ENCODE measurements at places on chromosomes 1 and 21. TPM values are rescaled to one million over a fixed set of nuclear protein-coding genes. Genes with fewer than 3 reads are reported as not detected.

Gene HSPB7
- 187 TPM for total RNA-seq

Gene PDE4DIP
- total RNA-seq: 78.2 TPM

Gene NBPF4
- total RNA-seq: not detected

Gene PARS2
- 6.3 TPM for total RNA-seq

Gene C4BPA
- 2.3 TPM for total RNA-seq

Gene TPTE
- total RNA-seq: not detected

Gene HPDL
- total RNA-seq: 0.17 TPM

Gene FAM167B
- 7.6 TPM for total RNA-seq

Gene FALEC
- 1.1 TPM for total RNA-seq

Gene SPATA45
- total RNA-seq: 0.60 TPM

Gene CELA3B
- total RNA-seq: 13.7 TPM

Gene ARHGEF10L
- 53.0 TPM for total RNA-seq

DNA sequence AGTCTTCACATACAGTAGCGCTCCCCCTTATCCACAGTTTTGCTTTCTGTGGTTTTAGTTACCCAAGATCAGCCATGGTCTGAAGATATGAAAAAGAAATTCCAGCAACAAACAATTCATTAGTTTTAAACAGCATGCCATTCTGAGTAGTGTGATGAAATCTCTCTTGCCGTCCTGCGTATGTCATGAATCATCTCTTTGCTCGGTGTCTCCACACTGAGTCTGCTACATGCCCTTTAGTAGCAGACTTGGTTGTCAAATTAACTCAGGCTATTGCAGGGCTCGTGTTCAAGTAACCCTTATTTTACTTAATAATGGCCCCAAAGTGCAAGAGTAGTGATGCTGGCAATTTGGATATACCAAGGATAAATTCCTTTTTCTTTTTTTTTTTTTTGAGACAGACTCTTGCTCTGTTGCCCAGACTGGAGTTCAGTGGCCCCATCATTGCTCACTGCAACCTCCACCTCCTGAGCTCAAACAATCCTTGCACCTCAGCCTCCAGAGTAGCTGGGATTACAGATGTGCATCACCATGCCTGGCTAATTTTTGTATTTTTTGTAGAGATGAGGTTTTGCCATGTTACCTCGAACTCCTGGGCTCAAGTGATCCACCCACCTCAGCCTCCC, 22.6 kb downstream of the PHACTR4 start:
- DNase-seq: no peak

DNA sequence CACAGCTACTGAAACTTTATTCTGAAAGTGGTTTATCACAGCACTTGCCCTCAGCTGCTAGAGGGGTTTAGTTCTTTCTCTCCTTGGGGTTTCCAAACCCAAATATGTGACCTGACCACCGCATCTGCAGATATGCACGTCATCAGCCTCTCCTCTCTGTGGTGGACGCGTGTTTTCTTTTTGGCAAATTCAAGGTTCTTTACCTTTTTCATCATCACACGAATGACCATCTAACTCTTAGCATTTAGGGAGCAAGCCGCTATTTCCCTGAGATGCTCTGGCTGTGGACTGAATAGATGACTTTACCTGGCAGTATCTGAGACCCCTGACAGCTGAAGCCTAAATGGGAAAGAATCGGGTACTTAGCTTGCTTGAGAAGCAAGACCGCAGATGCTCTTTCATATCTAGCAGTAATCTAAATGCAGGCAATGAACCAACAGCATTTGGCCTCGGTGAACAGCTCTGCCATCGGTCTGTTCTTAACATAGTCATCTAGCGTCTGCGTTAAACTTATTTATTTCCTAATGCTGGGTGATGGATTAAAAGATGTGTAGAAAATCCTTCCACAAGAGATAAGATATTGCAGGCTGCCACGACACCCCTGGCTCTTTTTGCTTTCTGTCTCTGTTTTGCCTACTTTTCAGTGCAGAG, 463.4 kb downstream of the CAMTA1 start:
- DNase-seq: no peak

- no peak for DNase-seq
Measured at GRCh38 chr1:42144711-42145388, 8.4 kb upstream of the GUCA2B start.

GRCh38 chr1:230128569-230129285, 61.7 kb downstream of the GALNT2 start:
- DNase-seq: no peak

DNA sequence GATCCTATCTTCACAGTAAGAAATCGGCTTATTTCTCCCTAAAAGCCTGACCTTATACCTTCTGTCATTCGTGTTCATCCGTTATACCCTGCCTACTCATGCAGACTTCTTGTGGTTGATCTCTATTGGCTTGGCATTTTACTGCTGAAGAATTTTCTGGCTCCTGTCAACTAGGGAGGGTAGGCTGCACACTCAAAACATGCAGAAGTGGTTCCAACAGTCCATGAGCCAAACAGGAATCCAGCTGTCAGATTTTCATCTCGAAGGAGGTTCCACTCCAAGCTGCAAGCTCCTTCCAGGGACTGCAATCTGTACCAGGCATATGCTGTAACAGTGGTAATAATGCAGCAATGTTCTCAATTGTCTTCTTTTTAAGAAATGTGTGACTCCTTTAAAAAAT, 10.1 kb downstream of the DNAJC11 start:
- no peak for DNase-seq

GRCh38 chr1:67749844-67750690, 65.1 kb downstream of the GADD45A start:
- peak; percentile 44 for DNase-seq

DNA sequence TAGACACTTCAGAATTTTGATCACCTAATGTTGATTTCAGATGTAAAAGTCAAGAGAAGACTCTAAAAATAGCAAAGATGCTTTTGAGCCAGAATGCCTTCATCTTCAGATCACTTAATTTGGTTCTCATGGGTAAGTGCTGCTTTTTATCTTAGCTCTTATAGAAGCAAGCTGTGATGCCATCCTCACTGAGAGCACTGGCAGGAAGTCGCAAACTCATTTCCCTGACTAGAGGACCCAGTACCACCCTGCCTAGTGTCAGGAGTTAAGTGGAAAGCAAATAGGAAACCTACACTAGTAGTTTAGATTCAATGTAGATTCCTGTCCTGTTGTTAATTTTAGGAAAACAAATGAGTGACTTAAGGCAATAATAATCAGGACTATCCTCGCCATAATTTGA, 12.1 kb downstream of the IFNAR2 start:
- DNase-seq: no peak

- DNase-seq: no peak
Measured at GRCh38 chr1:226700861-226701260, 38.2 kb downstream of the ITPKB start.

- DNase-seq: no peak
Measured at GRCh38 chr1:110874324-110875215, 1.6 kb downstream of the CD53 start.

DNA sequence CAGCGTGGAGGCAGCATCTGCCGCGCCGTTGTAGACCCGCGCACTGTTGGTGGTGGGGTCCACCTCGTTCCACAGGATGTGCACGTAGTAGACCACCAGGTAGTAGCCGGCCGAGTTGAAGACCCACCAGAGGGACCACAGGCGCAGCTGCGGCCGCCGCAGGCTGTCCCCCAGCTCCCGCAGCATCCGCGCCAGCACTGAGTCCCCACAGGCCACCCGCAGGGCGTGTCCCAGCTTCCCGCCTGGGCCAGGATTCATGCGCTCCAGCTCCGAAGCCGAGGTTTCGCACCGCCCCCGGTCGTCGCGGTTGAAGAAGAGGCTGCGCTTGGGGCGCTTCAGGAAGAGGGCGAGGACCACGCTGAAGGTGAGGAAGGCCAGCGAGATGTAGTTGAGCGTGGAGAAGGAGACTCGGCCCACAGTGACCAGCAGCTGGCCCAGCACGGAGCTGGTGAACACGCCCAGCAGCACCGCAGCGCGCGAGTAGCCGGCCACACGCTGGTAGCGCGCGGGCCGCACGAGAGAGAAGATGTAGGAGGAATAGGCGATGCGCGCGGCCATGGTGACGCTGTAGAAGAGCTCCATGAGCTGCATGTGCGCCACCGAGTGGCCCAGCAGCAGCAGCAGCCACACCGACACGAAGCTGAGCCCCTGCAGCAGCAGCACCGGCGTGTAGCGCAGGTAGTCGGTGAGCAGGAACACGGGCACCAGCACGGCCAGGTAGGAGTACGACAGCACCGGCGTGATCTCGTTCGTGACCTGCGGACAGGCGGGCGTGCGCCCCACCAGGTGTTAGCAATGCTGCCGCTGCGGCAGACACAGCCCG, 10.6 kb downstream of the SLC19A1 start:
- no peak for DNase-seq

DNA sequence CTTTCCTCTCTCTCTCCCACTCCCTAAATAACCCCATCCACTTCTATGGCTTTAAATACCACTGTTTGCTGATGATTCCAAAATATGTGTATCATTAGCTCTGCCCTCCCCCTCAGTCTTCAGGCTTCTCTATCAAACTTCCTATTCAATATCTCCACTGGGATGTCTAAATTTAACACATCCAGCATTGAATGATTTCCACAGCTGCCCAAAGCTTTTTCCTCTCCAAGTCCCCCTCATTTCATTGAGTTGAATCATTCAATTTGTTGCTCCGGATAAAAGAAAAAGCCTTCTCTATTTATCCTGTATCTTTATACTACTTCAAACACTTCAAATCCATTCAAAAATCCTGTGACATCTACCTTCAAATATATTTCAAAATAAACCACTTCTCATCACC, 225.0 kb downstream of the SEC16B start:
- no peak for DNase-seq

DNA sequence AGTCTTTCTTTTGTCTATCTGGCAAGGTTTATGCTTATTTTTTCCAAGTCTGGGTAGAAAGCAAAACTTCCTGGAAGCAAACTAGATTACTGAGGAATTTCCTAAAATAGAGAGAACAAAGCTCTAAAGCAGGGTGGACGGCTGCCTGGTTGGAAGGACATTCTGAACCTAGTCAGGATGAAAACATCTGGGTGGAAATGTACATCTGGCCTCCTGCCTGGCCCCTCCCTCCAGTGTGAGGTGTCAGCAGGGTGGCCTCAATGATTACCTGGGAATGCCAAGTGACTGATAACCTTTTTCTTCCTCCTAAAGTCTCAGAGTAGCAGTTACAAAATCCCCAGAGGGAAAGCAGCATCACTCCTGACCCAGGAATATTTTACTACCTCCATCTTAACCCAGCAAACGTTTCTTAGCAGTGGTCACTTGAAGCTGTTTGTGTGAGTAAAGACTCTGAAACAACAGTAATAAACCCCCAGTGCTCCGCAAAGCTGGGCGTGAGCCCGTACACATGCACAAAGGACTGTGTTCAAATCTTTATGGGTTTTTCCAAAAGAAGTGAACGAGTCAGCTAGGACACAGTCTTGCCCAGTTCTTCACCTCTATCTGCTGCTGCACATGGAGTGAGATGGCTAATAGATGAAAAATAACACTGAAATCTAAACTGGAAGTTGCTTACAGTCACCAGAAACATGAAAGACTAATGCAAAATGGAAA, 18.9 kb downstream of the ANGPTL7 start:
- no peak for DNase-seq

GRCh38 chr21:33373451-33373850, 29.8 kb upstream of the IFNGR2 start:
- DNase-seq: no peak

- no peak for DNase-seq
Measured at GRCh38 chr1:15538771-15539170, 12.1 kb downstream of the DNAJC16 start.

GRCh38 chr1:230272557-230272956, 153.6 kb downstream of the PGBD5 start:
- DNase-seq: no peak

- DNase-seq: no peak
Measured at GRCh38 chr1:29281571-29281970, 45.2 kb downstream of the PTPRU start.

DNA sequence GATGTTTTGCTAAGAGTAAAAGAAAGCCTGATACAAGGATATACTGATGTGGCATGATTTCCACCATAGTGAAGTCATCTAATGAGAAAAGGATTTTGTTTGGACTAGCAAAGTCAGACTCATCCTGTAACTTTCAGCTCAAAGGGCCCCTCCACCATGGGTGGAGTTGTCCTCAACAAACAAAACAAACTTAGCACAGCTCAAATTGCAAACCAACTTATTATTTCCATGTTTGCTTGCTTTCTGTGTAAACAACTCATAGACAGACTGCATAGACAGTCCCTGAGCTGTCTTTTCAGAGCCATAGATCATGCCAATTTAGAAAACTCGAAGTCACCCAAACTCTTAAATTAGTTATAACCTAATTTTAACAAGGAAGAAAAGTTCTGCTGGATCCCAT, 69.4 kb upstream of the VAV3 start:
- DNase-seq: no peak

GRCh38 chr1:110393286-110393685, 2.5 kb upstream of the SLC16A4 start:
- no peak for DNase-seq

DNA sequence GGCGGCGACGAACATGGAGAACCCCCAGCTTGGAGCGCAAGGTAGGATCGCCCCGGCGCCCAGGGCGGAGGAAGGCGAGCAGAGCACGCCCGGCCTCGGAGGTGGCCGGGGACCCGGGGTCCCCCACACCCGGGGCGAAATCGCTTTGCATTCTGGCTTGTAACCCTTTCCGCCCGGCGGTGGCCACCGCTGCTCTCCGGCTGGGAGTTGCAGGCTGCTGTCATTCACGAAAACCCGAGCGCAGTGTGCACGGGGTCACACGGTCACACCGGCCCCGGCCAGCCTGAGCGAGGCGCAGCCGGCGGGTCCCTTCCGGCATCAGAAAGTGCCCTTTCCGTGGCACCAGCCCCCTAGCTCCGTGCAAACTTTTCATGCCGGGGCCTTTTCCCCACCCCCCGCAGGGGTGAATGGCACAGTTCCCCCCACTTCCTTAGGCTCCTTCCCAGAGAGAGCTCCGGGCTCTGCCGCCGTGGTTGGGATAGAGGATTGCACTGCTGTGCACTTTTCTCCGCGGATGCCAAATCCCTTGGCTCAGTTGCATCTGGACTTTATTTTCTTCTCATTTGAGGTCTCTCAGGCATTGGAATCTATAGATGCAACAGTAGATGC, 802 bp downstream of the KAZN start:
- no peak for DNase-seq

DNA sequence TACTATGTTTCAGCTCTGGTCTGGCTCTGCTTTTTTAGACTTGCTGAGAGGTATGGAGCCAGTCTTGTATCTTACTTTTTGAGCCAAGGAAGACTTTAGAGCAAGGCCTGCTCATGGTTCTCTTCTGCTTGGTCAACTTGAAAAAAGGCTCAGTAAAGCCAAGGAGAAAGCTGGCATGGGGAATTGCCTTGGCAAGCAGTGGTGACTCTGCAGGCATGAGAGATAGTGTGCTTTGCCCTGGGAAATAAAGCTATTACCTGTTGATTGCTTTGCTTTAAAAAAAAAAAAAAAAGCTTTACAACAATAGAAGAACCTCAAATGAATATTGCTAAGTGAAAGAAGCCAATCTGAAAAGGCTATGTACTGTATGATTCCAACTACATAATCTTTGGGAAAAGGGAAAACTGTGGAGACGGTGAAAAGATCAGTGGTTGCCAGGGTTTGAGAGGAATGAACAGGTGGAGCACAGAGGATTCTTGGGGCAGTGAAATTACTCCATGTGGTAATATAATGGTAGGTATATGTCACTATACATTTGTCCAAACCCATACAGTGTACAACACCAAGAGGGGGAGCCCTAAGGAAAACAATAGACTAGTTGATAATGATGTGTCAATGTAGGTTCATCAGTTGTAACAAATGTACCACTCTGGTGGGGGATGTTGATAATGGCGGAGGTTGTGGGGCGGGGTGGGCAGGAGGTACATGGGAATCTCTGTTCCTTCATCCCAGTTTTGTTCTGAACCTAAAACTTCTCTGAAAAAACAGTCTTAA, 87.6 kb downstream of the HMCN1 start:
- DNase-seq: no peak

GRCh38 chr1:200837931-200838571, 34.7 kb upstream of the GPR25 start:
- DNase-seq: no peak

- DNase-seq: peak; percentile 86
Measured at GRCh38 chr1:32400876-32401631, 6.8 kb upstream of the BSDC1 start.

Measured in mucosa of gallbladder (tissue), 1 donor.